ENCODE measurements at places on chromosomes 6 and 20.

- no peak for DNase-seq
Observed at GRCh38 chr20:23612396-23612795, 6.7 kb upstream of the CST9 start.

GRCh38 chr6:41894366-41895299 lies 542 bp downstream of the USP49 start:
- DNase-seq, result no peak

DNA sequence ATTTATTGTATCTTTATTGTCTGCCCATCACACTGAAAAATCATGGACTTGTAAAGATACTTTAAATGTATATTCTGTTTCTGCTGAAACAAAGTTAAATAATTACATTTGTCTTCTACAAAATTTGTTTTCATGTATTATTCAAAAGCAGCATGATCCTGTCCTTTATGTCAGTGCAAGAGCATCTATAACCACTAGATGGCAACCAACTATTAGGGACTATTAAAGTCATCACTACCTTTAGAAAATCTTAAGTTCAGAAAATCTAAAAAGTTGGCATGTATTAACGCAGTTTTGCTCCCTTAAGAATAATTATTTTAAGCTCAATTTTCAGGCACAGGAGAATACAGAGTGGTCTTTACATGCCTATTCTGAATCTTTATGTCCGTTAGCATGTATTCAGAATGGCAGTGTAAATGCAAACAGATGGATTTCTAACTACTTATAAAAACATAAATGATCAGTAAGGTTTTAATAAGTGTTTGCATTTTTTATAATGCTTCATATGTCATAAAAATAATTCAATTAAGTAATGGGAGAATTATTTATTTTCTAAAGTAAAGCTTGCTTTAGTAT lies 17.8 kb downstream of the TMEM30A start:
- no peak for DNase-seq

- DNase-seq, result no peak
Observed at GRCh38 chr6:34924831-34925625, 36.0 kb downstream of the ANKS1A start.

- DNase-seq, result no peak
Observed at GRCh38 chr6:97572943-97573342, 289.9 kb upstream of the MMS22L start.

GRCh38 chr6:135449246-135449645 lies 48.3 kb downstream of the AHI1 start:
- no peak for DNase-seq

- no peak for DNase-seq
Observed at GRCh38 chr6:52233005-52233404, 11.3 kb downstream of the IL17F start.

GRCh38 chr6:10613077-10613476 lies 81.3 kb downstream of the C6orf52 start:
- no peak for DNase-seq

DNA sequence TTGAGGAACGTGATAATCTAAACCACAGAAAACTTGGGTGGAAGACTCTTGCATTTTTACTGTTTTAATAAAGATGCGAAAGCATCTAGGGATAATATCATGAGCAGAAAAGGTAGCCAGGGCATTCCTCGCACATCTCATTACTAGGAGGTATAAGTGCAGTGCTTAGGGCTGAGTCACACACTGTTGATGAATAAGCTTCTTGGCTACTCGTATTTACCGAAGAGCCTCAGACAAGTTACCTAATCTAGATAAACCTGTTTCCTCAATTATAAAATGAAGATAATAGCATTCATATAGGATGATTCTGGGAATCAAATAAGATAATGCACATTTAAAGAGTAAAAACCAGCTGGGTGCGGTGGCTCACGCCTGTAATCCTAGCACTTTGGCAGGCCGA lies 780 bp upstream of the KIAA0319 start:
- DNase-seq, result no peak

GRCh38 chr20:56626367-56627121 lies 2.6 kb upstream of the TFAP2C start:
- DNase-seq, result no peak

- no peak for DNase-seq
Observed at GRCh38 chr6:160221423-160221822, 37.2 kb downstream of the SLC22A2 start.

DNA sequence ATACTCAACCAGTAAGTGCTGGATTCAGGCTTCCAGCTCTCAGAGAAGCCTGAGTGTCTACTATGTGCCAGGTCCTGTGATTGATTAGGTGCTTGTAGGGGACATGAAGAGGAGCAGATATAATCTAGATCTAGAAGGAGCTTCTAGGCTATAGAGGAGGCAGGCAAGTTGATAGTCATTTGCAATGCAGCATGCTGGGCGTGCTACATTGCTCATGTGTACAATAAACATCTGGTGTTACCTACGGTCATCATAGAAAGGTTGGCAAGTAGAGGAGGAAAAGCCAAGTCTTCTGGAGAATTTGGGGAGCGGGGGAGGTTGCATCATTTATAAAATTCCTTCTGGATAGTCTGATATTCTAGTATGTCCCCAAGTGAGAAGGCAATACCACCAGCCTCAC lies 33.2 kb downstream of the RNF144B start:
- DNase-seq, result no peak

DNA sequence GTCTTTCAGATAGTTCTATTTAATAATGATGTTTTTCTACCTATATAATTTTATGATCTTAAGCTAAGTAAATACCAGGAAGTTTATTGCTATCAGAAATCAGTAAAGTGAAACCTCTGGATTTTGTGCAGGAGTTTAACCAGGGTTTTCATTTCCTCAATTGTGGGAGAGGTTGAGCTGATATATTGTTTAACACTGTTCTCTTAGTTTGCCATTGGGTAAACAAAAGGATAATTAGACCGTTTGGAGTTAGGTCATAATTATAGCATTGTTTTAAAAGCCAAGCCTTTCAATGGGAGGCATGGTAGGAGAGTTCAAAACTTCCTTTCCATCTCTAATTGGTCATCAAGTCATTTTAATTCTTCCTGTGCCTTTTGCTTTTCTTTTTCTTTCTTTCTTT lies 58.7 kb downstream of the STXBP5 start:
- DNase-seq, result no peak

DNA sequence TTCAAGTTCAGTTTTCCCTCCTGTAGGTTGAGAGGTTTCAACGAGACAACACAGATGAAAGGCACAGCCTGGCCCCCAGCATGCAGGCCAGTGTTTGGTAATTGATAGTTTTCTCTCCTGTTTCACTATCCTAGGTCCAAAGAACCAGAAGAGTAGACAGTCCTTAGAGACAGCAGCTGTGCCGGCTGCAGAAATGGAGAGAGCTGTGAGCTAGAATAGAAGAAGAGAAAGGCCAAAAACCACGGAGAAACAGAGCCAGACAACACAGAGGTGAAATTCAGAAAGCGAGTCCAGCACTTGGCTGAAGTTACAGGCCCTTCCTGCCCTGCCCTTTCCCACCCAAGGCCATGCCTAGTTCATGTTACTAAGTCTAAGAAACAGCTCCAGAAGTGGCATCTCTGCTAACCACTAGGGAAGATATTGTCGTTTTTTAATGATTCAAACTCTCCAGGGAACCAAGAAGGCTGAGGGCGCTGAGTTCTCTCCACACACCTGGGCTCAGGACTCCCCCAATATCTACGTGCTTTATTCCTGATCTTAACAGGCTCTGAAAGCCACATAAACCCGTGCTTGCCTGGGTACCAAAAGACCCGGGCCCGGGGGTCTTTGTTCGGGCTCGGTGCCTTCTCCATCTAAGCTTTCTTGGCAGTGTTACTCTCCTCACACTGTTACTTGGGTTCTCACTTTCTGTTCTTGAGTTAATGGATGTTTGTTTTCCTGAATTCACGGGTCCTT lies 16.5 kb upstream of the RBPJL start:
- no peak for DNase-seq

- no peak for DNase-seq
Observed at GRCh38 chr20:45111799-45112471, 3.0 kb downstream of the WFDC5 start.

DNA sequence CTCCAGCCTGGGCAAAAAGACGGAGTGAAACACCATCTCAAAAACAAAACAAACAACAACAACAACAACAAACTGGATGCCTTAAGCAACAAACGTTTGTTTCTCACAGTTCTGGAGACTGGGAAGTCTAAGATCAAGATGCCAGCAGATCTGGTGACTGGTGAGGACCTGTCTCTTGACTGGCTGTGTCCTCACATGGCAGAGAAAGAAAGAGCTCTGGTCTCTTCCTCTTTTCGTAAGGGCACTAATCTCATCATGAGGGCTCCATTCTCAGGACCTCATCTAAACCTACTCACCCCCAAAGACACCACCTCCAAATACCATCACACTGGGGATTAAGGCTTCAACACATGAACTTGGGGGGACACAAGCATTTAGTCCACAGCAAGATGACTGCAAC lies 13.5 kb upstream of the GFOD1 start:
- DNase-seq, result no peak

- DNase-seq, result no peak
Observed at GRCh38 chr6:109059571-109060021, 35.0 kb downstream of the SESN1 start.

- DNase-seq, result no peak
Observed at GRCh38 chr6:166757232-166758135, 130.4 kb upstream of the RPS6KA2 start.

DNA sequence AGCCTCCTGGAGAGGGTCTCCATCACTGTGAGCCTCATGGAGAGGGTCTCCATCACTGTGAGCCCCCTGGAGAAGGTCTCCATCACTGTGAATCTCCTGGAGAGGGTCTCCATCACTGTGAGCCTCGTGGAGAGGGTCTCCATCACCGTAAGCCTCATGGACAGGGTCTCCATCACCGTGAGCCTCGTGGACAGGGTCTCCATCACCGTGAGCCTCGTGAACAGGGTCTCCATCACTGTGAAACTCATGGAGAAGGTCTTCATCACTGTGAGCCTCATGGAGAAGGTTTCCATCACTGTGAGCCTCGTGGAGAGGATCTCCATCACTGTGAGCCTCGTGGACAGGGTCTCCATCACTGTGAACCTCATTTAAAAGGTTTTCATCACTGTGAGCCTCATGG lies 140.0 kb downstream of the ERMARD start:
- DNase-seq, result no peak

GRCh38 chr6:35477551-35478179 lies 9.5 kb downstream of the RPL10A start:
- DNase-seq, result no peak

DNA sequence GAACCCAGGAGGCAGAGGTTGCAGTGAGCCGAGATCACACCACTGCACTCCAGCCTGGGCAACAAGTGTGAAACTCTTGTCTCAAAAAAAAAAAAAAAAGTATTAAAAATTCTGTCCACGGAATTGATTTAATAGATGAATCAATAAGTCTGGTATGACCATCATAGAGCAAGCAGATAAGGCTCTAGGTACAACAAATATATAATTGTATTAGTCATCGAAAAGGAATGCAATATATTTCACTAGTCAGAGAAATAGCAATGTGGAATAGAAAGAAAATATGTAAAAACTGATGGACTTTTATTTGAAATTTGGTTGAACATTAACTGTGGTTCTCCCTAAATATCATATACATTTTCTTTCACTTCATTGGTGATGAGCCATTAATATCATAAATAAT lies 476.8 kb upstream of the AGPAT4 start:
- DNase-seq, result no peak

- DNase-seq, result no peak
Observed at GRCh38 chr6:105873799-105874198, 212.3 kb upstream of the PRDM1 start.

GRCh38 chr20:45427236-45428149 lies 11.6 kb downstream of the PIGT start:
- DNase-seq, result no peak

DNA sequence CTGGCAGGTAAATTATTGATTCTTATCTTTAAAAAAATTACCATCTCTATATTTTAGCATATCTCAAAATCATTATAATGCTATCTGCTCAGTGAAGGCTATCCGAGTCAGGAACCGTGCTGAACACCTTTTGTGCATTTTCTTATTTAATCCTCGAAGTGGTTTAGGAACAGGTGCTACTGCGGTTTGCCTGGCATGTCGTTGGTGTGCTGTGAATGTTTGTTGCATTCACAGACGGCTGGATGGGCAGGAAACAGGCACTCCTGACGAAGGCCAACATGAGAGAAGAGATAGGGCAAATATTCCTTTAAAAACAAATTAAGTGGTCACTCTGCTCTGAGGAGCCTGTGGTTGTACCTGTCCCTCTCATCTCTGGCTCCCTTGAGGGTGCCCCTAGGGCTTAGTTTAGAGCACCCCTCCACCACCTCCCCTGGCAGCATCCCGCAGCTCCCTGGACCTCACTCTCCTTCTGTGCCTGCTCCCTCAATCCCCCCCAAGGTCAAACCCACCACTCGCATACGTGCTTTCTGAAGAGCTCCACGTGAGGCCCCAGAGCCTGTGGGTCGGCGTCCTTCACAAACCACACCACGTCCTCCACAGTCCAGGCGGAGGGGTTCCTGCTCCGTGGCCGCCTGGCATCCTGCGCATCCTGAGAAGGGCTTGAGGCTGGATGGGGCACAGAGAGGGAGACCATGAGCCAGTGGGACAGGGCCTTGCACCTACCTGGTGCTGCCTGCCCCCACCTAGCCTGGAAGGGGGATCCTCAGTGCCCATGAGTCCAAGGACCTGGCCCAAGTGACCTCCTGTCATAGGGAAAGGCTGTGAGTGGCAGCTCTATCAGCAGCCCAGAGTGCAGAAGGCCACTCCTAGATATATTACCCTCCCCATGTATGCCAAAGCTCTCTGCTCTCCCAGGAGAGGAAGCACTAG lies 116.5 kb downstream of the SCML4 start:
- DNase-seq, result no peak

DNA sequence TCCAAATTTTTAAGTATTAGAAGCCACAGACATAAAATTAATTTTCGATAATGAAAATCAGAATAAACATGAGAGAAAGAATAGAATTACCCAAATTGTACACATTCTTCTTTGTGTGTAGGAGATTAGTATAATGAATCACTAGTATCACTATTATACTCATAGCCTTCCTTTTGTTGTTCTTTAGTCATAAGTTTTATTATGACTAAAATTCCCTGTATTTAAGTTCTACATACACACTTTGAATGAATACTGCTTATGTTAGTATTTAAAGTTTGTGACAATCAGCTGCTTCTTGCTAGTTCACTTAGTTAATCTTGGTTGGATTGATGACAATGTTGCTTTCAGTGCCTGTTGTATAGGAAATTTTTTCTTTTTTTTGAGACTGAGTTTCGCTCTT lies 72.7 kb downstream of the CCDC170 start:
- no peak for DNase-seq

GRCh38 chr6:134593442-134593841 lies 275.5 kb upstream of the SGK1 start:
- DNase-seq, result no peak

DNA sequence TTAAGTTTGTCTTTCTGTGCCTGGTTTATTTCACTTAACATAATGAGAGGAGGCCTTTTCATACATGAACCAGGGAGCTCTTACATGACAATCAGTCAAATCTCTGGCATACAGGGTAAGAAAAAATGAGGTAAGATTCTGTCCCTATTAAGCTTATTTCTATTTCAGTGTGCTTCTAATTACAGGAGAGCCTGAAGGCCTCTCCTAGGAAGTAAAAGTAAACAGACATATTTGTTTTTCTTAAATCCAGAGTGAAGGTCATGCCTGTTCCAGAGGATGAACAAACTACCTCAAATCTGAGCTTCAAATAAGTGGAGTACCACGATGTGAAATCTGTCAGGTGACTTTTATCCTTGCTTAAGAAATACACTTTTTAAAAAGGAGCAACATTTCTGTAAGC lies 72.6 kb downstream of the POPDC3 start:
- no peak for DNase-seq

Data from activated B cell treated with CpG ODN at 0.5 μM for 24 hours (primary cell).